ENCODE measurements at places on chromosomes 6 and 20. TPM values are rescaled to one million over a fixed set of nuclear protein-coding genes. Genes with fewer than 3 reads are reported as not detected.

DNA sequence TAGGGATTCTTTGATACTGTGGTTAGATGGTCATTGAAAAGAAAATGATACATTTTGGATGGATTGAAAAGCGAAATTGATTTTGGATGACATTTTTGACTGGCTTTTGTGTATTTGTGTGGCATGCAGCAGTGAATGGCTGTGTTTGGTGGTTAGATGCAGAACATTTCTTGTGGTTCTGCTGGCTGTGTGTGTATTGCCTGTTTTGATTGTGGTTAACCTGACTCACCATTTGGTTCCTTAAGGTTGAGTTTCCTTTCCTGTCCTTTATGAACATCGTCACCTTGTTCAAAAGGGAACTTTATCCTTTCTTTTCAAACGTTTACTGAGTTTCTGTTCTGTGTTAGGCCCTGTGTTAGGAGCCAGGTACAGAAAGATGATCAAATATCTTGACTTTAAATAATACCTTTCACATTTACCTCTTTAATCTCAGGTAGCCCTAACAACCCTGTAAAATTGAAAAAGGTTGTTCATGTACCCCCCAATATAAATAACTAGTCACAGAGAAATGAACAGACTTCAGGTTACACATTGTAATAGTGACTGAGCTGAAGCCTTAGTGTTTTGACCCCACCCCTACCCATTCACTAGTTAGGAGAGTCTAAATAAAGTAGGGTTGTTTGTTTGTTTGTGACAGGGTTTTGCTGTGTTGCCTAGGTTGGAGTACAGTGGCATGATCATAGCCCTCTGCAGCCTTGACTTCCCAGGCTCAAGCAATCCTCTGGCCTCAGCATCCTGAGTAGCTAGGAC lies 23.8 kb downstream of the ANKS1A start:
- no peak for DNase-seq

CCN6 gene
- polyA plus RNA-seq = 0.18 TPM

DNA sequence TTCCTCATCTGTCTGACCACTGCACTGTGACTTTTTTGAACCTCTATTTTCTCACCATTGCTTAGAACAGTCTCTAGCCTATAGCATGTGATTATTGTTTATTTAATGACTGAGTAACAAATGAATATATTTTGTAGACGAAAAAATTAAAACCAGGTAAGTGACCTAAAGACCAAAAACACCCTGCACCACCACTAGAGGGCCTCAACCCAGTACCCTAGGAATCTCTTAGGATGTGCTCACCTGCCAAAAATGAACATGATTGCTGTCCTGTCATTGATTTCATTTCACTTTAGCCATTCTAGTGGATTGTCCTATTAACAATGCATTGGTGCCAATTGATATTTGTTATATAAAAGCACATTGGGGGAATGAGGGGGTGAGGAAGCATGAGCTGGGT lies 199.1 kb downstream of the COL9A1 start:
- DNase-seq = no peak

GRCh38 chr6:107383705-107384104 lies 75.7 kb downstream of the PDSS2 start:
- no peak for DNase-seq

DNA sequence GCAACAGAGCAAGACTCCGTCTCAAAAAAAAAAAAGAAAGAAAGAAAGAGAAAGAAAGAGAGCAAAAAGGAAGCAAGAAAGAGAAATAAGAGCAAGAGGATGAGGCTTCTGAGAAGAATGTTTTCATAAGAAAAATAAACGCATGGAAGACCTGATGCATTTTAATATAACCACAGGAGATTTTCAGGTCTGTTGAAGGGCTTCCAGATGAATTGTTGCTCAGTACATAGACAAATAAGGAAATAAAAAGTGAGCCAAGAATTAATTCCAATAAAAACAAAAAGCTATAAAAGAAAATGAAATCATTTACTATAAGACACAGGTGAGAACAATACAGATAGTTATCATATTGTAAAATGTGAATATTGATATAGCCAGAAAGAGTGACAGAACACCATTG lies 43.5 kb downstream of the PERP start:
- DNase-seq = no peak

DNA sequence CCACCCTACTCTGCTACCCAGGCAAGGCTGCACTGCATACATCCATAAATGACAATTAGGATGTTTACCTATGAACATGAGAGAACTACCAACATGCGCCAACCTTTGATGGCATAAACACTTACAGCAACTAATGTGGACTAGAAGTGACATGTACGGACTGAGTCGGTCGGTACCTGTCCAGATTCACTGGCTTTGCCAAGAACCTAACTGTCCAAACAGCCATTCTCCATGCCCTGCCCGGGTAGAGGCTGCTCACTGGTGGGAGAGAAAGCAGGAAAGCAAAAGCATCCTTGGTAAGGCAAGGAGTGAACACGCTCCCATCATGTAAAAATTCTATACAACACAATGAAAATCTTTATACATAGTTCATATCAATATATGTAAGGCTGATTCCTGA lies 30.0 kb downstream of the SYNDIG1 start:
- DNase-seq = no peak

PHACTR3 gene
- 35.8 TPM for polyA plus RNA-seq

- DNase-seq = no peak
Measured at GRCh38 chr6:85452441-85452881, 2.6 kb downstream of the NT5E start.
